ENCODE measurements at places on chromosomes 1 and 21.

GRCh38 chr1:215277532-215277931 lies 195.0 kb downstream of the KCNK2 start:
- no peak for DNase-seq

- no peak for DNase-seq
Measured at GRCh38 chr1:19489996-19490395, 4.7 kb upstream of the CAPZB start.

- DNase-seq: no peak
Measured at GRCh38 chr1:46274225-46275029, 26.9 kb downstream of the RAD54L start.

- no peak for DNase-seq
Measured at GRCh38 chr1:43373066-43373940, 5.5 kb upstream of the ELOVL1 start.

DNA sequence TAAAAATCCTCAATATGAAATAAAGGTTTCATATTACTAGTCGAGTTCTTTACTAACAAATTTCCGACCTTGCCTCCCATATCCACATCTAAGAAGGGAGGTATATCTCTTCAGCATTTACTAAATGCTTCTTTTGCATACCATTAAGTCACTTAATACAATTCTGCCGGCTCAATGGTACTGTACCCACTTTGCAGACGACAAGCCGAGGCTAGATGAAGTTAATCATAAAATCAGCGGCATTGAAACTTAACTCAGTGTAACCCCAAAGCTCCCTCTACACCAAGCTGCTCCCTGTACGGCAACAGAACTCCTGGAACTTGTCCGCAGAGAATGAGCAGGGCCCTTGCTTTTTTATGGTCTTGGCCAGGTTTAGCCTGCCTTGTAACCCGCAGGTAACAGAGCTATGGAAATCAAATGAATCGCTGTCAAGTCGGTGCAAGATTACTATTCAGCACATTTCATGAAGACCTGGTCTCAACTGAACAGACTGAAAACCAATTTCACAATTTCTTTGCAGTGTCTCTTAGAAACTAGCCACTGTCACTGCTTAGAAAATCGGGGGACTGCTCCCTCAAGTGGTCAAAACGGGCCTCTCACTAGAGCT lies 738 bp downstream of the INTS7 start:
- DNase-seq: no peak

- no peak for DNase-seq
Measured at GRCh38 chr1:95080446-95080845, 7.7 kb upstream of the ALG14 start.

GRCh38 chr1:157095551-157095950 lies 4.1 kb downstream of the ETV3L start:
- DNase-seq: no peak

DNA sequence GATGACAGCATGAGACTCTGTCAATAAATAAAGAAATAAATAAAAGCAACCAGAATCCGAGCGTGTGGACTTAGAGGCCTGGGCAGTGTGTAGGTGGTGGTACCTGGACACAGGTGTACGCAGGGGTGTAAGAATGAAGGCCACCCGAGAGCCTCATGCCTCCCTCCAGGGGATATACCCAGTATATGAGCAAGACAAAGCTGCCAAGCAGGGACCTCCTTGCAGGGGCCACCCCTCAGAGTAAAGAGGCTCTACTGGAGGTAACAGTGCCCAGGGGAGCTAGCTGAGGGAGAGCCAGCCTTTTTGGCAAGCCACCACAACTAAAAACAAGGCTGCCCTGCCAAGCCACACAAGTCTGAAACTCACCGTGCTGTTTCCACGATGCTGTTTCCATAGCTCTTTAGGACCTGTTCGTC lies 179.2 kb upstream of the RAB4A start:
- DNase-seq: no peak

DNA sequence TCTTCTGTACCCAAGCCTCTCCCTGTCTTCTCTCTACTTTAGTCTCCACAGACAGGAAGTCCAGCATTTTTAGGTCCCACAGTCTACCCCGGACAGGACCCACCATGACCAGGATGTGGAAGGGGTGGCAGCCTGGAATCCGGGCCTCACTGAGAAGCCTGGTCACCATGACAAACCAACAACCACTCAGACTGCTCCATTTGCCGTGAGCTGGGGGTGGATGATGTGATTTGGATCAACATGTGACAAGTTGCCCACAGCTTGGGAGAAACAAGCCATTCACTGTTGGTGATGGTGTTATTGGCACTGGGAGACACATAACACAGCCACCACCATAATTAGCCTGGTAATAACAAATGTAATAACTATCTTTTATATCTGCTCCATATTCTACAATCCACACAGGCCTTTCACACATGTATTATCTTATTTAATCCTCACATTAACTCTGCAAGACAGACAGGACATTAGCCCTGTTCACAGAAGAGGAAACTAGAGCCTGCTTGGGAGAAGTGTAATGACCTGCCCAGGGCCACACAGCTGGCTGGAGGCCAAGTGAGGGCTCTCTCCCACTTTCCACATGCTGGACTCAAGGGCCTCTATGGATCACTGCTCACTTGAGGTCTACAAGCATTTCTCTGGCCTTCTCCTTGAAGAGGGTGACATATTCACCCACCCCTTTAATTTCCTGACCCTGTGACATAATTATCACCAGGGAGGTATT lies 22.9 kb downstream of the MEF2D start:
- no peak for DNase-seq

DNA sequence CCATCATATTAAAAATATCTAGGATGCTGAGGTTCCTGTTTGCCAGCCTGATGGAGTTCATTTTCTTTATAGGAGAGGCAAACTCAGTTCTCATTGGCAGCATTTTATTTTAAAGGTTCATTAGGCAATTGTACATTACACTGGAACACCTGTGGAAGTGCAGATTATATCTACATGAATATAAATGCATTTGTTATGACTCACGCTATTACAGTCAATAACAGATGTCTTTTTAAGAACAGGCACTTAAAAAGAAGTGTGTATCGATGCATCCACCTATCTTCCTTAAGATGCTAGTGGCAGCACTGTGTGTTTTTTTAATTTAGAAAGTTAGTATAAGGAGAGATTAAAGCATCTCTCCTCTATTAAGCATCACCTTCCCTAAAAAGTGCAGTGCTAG lies 276.5 kb downstream of the PRDM2 start:
- DNase-seq: no peak

- DNase-seq: no peak
Measured at GRCh38 chr1:207282058-207282457, 39.4 kb upstream of the CD55 start.

- DNase-seq: peak; percentile 7
Measured at GRCh38 chr1:31878058-31878457, 60.1 kb downstream of the PTP4A2 start.

DNA sequence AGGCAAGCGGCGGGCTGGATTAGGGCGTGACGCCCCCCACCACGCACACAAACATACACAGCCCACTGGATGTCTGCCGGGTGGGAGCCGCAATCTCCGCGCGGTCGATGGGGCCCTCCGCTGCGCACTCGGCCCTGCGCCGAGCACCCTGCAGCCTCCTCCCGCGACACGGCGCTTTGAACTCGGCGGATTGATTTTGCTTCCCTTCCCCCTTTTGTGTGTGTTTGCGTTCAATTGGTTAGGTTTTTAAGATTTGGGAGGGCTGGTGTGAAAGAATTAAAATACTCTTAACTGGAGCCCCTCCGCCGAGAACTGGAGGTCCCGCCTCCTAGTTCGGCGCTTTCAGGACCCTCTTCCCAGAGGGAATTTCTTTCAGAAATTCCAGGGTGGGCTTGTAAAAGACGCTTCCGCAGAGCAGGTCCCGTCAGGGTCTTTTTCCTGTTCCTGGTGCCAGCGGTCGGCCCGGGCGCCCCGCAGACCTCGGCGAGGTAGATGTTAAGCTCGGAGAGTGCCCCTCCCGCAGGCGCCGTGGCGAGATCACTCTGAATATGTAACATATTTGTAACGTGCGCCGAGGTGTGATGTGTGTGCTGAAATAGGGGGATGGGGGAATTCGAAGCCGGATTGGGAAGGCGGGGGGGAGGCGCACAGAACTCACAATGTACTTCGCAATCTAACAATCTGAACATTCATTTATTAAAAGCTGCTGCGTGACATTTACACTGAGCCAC lies 8.0 kb upstream of the BARHL2 start:
- no peak for DNase-seq

DNA sequence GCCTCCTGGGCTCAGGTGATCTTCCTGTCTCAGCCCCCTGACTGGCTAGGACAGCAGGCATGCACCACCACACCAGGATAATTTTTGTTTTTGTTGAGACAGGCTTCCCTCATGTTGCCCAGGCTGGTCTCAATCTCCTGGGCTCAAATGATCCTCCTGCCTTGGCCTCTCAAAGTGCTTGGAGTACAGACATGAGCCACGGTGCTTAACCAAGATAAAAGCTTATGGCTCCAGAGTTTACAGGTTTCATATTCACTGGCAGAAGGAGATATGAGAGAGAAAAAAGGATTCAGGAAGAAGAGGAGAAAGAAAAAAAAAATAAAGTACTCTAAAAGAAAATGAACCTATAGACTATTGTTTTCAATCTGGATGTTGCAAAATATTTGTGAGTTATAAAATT lies 748.8 kb upstream of the NCAM2 start:
- DNase-seq: no peak

- DNase-seq: no peak
Measured at GRCh38 chr1:168553680-168554553, 10.1 kb upstream of the XCL2 start.

- DNase-seq: no peak
Measured at GRCh38 chr1:103025858-103026409, 82.4 kb downstream of the COL11A1 start.

GRCh38 chr1:19679691-19680090 lies 15.0 kb downstream of the HTR6 start:
- no peak for DNase-seq

DNA sequence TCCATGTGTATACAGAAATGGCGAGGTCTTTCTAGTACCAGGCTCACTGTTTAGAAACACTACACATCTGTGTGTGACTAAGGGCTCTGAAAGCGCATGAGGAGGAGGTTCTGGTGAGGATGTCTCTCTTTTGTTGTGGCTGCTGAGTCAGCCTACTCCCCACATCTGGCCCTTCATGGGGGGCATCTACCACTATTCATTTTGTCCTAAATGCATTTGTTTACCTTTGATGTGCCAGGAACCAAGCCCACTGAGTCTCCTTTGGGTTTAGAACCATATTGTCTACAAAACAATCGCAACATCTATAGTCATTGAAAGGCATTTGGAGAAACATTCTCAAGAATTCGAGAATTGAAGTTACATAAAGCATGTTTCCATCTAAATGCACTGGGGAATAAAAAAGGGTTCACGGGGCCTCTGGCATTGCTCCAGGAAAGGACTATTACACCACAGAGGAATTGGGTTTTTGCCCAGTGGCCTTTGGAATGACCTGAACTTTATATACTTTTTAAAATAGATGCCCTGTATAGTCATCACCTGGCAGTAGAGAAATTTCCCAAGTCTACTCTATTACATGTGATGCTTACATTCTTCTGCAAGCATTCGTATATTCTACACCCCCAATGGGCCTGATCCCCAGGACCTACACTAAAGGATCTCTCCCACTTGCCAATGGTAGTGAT lies 35.1 kb upstream of the ADORA3 start:
- no peak for DNase-seq

- DNase-seq: no peak
Measured at GRCh38 chr1:42941640-42942330, 16.9 kb downstream of the SLC2A1 start.

- no peak for DNase-seq
Measured at GRCh38 chr1:231139659-231140654, 21.9 kb upstream of the TRIM67 start.

GRCh38 chr1:15943992-15944307 lies 32.0 kb downstream of the ZBTB17 start:
- DNase-seq: no peak

DNA sequence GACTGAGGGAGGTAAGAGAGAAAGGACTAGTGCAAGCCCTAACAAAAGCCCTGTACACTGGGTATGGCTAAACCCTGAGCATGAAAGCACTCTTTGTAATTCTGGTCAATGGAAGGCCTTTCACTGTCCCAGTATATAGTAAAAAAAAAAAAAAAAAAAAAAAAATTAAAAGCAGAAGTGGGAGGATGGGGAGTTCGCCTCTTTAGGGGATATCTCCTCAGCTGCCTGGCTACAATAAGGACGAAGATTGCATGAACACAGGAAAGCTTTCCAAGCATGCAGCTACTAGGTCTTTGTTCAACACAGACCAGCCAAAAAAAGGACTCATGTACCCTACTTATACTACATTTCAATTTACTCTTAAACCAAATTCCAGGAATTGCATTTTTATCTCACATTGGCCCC lies 59.1 kb downstream of the EIF4G3 start:
- no peak for DNase-seq

DNA sequence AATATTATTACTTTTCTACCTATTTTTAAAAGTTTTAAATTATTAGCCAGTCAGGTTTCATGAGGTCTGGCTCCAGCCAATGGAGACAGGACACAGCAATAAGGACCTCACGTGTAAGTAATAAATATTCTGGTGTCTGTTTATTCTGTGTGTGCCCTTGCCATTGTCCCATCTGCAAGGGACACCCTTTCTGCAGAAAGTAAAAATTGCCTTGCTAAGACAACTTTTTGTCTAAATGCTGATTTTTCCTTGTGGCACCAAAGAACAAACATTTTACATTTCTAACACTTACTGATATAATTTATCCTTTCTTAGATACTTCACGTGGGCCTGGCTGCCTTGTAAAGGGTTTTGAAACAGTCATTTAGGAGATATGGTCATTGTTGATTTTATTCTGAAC lies 29.4 kb downstream of the OVAAL start:
- DNase-seq: no peak

Data from memory B cell (primary cell).